ENCODE measurements at places on chromosomes 2 and 18. TPM values are rescaled to one million over a fixed set of nuclear protein-coding genes. Genes with fewer than 3 reads are reported as not detected.

The PRKCE gene
- total RNA-seq, result 14.8 TPM

The CCDC102B gene
- 1.9 TPM for total RNA-seq

The GAD1 gene
- total RNA-seq, result 11.0 TPM

The IL1A gene
- 0.10 TPM for total RNA-seq

DNA sequence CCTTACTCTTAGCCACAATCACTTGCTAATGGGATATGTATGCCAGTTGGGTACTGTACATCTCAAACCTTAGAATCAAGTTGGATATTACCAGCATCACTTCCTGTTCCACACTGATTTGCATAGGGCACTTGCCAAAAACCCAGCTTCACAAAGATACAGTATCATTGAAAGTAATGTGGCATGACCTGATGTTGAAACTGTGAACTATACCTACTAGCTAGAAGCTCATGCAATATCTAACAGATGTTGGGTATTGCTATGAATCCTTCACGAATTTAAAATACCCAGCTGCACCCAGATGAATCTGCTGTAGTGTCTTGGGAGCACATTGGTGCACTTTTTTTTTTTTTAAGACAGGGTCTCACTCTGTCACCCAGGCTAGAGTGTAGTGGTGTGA is 6.5 kb upstream of the STAMBP start:
- no peak for DNase-seq

DNA sequence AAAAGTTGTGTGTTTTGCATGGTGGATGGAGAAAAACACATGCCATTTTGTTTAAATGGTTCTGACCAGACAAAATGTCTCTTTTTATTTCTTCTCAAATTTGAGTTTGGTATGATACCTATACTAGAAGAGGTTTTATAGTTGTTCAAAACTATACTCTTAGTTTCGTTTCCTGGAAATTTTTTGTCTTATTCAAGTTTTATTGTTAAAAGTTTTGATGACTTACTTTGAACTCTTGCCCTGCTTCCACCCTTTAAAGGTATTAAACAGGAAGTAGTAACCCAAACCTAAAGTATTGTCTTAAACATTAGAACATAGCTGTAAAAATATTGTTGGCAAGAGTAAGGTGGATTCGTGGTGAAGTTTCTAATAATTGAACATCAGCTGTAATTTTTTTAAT is 98.2 kb downstream of the BABAM2 start:
- no peak for DNase-seq

DNA sequence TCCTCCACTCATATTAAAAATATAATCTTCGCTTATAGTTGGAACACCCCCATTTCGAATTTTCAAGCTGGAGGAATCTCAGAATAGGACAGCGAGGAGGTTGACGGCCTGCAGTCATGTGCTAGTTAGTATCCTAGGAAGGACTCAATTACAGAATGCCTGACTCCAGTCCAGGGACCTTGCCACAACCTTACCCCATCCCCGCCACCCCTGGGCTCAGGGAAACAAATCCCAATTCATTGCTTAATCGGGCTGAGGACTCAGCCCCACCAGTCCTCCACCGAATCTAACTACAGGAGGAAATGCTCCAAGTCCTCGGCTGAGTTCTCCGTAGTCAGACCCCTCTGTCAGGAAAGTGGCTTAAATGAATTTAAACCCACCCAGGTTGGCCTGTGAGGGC is 31.7 kb upstream of the ZBTB7C start:
- no peak for DNase-seq

DNA sequence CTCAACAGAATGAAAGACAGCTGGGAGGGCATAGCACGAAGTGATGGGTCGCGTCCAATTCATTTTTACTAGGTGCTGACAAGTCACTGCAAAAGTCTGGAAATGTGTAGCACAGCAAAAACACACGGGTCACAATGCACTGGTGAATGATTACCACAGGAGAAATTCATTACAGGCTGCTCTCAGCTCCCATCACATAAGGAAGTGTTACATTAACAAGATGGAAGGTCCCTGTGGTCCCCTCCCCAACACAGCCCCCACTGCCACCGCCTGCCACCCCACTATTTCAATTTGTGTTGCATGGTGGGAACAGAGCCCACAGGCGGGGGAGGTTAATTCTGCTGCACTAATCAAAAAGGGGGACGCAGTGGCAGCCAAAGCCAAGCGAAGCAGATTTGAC is 122.8 kb downstream of the NRP2 start:
- DNase-seq, result no peak

DNA sequence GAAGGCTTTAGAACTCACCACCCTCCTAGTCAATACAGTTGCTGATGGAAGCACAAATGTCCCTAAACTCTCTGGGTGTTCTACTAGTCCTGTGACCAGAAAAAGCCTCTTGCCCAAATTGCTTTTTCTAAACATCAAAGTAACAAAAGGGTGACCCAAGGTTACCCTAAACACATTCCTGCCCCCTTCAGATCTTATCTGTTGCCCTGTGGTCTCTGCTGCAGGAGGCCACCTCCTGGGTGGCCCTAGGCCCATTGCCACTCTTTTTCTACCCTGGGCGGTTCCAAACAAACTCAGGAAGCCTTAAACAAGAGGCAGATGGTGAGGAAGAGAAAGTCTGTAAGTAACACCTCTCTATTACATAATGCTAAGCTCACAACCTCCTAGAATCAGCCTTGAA is 3.3 kb downstream of the RNF152 start:
- DNase-seq, result no peak

DNA sequence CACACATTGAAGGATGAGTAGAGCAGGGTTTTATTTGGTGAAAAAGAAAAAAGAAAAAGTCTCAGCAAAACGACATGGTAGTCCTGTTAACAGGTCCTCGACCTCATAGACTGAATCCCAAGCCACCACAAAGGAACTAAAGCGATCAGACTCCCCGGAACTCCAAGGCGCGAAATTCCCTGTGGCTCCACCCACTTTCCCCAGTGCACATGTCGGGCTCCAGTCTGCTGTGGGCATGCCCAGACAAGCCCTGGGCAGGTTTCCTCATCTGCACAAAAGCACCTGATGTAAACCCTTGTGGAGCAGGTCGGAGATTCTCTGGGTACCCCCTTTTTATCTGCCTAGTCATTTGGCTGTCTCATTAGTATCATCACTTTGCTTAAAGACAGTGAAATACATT is 170.7 kb upstream of the FSIP2 start:
- no peak for DNase-seq

All from HCT116 (cell line).